Mammary epithelial cell (primary cell): ENCODE measurements at places on chromosomes 16 and 17. TPM values are rescaled to one million over a fixed set of nuclear protein-coding genes. Genes with fewer than 3 reads are reported as not detected.

The IL21R gene
- total RNA-seq, result 0.17 TPM

The HSBP1 gene
- 117 and 130 TPM in 2 replicates for total RNA-seq

The KRTAP9-4 gene
- not detected in 2 replicates for total RNA-seq

The PPP1R27 gene
- not detected in 2 replicates for total RNA-seq

The ARHGDIG gene
- not detected for total RNA-seq

The SLC7A5 gene
- 1,822 TPM for total RNA-seq

The CD68 gene
- 1.8 TPM for total RNA-seq

The ICAM2 gene
- total RNA-seq, result 0.49 TPM in 1 of 2 replicates, not detected in the other

The TMEM238L gene
- total RNA-seq, result not detected in 2 replicates

The PRSS33 gene
- total RNA-seq, result not detected in 2 replicates
